ENCODE measurements at places on chromosomes 5 and 9.

GRCh38 chr9:69411246-69411645 lies 86.2 kb downstream of the ENTREP1 start:
- DNase-seq, result no peak

DNA sequence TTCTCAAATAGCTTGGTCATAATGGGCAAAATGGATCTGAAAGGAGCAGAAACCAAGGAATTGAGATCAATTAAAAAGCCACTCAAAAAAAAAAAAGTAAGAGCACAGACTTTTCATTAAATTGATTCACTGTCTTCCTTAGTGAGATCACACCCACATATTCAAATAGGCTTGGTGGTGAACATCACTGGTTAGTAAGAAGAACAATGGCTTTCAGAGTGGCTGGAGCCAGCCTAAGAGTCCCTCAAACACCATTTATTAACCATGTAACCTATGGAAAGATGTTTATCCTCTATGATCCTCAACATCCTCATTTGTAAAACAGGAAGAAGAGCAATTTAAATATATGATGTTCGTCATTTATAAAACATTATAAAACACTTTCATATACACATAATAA lies 12.4 kb downstream of the CCDC112 start:
- no peak for DNase-seq

DNA sequence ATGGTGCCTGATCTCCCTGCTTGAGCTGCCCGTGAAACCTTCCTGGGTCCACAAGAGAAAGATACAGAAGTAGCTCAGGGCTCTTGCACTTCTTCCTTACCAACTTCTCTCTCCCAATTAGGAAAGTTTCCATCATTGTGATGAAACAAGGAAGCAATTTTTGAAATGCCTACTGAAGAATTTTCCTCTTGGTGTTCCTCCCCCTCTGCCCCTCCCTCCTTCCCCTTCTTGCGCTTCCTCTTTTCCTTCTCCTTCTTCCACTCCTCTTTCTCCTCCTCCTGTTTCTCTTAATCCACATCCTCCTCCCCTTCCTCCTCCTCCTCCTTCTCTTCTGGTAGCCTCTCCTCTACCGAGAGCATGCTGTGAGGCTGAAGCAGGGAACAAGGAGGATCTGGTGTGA lies 36.3 kb upstream of the OTULINL start:
- no peak for DNase-seq

DNA sequence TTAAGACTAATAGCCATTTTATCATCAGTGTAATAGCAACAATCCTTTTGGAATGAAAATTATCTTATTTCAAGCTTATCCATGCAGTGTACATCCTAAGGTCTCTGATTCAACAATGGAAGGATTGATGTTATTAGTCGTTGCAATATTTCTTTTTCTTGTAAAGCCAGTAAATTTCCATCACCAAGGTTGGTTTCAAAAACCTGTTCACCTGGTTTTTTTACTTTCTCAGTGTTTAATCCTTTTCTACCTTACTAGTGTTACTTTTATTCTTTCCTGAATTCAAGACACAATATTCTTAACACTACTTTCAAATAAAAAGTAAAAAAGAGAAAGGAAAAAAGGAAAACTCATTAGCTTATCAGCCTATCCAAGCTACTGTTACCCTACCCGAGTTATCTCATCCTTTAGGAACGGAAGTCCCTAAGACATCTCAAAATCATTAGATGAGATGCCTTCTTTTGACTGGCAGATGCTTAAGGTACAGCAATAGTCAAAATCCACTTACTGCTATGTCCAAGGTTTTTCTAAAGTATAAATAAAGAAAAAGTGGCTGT lies 5.4 kb downstream of the ZFR start:
- DNase-seq, result no peak

- DNase-seq, result no peak
Observed at GRCh38 chr5:102649731-102650130, 105.4 kb upstream of the PAM start.

- no peak for DNase-seq
Observed at GRCh38 chr5:42984307-42984706, 55.8 kb downstream of the ANXA2R start.

DNA sequence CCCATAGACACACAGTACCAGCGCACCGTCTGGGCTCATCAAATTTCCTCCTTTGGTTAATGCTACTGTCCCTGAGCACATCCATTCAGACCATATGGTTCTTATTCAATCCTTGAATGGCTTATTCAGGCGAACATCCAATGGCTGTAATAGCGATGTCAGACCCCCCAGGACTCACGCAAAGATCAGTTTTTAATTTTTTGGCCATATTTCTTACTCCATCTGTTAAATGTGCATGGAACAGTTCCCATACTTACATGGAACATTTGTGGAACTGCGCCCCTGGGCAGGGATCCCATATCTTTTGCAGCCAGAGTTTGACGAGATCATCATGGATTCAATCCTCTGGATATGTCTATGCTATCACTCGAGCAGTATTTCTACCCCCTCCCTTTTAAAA lies 213.2 kb downstream of the ADAMTS6 start:
- DNase-seq, result no peak

DNA sequence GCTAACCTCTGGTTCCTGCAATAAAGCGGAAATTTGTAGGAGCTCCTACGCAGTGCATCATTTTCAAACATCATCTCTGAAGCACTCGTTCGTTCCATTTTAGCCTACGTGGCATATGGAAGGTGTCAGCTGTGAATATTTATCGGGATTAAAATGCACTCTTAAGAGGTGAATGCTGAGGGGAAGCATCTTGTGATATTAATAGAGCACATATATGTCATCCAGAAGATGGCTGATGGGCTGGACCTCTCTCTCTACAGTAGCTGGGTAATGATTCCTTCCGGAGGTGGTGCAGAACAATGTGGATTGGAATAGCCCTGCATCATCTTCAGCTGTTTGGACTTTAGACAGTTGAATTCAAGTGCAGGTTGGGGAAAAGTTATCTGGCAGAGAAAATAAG lies 478.7 kb downstream of the DMAC1 start:
- no peak for DNase-seq

GRCh38 chr9:19127871-19128500 lies 694 bp upstream of the PLIN2 start:
- no peak for DNase-seq

- no peak for DNase-seq
Observed at GRCh38 chr5:59187857-59188256, 605.0 kb downstream of the RAB3C start.

DNA sequence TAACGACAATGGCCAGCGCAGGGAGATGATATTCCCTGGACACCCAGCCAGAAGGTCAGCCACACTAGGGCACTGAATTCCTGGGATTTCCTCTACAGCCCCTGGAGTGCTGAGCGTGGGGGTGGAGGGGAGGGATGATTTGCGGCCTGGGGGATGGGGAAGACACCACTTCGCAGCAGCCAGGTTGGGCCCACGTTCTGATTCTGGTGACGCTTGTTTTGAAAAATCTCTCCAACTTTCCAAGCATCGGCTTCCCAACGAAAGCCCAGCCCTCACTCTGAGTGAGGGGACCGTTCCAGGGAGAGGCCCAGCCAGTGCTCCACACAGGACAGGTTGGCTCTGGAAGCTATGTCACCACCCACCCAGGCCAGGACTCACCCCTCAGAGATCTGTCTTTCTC lies 5.4 kb downstream of the GFPT2 start:
- no peak for DNase-seq

GRCh38 chr9:33158843-33159776 lies 8.0 kb downstream of the B4GALT1 start:
- DNase-seq, result no peak

DNA sequence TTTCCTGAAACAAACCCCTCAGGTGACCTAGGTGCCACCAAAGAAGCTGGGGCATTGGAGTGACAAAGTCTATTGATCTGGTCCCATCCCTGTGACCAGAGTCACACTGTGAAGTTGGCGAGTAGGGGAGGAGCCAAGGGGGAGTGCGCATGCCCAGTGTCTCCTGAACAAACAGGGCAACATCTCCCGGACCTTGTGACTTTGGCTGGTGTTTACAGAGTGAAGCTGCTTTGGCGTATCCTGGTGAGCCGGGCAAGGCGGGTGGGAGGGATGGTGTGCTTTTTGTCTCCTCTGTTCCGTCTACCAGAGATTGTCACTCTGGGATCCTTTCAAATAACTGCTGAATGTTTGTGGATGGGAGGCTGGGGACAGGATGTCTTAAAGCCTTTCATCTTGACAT lies 204.5 kb downstream of the HSPA4 start:
- DNase-seq, result no peak

- no peak for DNase-seq
Observed at GRCh38 chr5:148924817-148925216, 98.4 kb downstream of the ADRB2 start.

- no peak for DNase-seq
Observed at GRCh38 chr9:71758277-71758676, 10.0 kb downstream of the CEMIP2 start.

DNA sequence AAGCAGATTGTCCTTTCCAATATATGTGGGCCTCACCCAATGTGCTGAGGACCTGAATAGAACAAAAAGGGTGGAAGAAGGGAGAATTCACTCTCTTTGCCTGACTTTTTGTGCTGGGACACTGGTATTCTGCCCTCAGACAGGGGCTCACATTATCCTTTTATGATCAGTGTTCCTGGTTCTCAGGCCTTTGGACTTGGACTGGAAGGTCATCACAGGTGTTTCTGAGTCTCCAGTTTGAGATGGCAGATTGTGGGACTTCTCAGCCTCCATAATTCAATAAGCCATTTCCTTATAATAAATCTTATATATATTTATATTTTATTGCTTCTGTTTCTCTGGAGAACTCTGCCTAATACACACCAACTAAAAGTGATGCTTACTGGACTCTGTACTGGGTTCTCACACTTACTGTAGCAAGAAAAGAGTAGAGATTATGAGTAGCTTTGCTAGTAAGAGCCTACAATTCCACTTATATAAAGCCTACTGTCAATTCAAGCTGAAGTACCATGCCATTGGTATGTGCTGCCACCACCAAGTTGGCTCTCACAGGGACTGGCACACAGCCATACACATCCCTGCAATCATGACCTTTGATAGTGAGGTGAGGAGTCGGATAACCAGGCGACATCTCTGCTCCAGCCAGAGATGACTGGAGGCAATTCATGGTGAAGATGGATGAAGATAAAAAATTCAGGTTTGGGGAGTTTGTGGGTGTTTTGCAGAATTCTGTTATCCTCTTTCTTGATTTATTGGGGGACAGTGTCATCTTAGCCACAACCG lies 130.7 kb upstream of the NR3C1 start:
- no peak for DNase-seq

GRCh38 chr5:150598821-150599273 lies 41.6 kb upstream of the SYNPO start:
- no peak for DNase-seq

GRCh38 chr5:72147569-72147968 lies 40.3 kb downstream of the MAP1B start:
- DNase-seq, result no peak

DNA sequence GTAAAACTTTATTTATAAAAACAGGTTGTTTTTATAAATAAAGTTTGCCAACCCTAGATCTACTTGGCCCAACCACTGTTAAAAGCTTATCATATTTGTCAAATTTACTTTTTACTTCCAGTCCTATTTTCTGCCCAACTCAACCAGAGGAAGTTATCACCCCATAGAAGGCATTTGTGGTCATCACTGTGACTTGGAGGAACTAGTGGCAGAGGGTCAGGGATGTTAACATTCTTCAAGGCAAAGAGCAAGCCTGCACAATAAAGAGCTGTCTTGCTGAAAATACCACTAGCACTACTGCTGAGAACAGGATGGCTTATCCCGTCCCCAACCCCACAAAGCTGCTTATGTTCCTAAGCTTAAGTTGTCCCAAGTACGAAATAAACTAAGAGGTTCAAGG lies 22.3 kb downstream of the TTC33 start:
- DNase-seq, result no peak

GRCh38 chr9:127968042-127968441 lies 12.7 kb downstream of the EEIG1 start:
- DNase-seq, result no peak

DNA sequence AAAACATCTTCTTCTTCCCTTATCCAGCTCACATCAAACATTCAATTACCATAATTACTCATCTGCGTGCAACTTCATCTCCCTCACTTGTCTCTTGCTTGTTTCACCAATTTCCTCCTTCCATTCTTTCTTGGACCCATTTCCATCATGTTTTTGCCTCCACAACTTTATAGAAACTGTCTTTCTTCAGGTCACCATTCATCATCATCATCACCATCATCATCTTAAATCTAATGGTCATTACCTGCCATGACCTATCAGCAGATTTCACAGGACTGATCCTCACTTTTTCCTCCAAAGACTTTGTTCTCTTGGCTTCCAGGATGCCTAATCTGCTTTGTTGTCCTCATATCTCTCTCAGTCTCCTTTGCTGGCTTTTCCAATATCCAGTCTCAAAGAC lies 495.6 kb downstream of the DNAH5 start:
- DNase-seq, result no peak

DNA sequence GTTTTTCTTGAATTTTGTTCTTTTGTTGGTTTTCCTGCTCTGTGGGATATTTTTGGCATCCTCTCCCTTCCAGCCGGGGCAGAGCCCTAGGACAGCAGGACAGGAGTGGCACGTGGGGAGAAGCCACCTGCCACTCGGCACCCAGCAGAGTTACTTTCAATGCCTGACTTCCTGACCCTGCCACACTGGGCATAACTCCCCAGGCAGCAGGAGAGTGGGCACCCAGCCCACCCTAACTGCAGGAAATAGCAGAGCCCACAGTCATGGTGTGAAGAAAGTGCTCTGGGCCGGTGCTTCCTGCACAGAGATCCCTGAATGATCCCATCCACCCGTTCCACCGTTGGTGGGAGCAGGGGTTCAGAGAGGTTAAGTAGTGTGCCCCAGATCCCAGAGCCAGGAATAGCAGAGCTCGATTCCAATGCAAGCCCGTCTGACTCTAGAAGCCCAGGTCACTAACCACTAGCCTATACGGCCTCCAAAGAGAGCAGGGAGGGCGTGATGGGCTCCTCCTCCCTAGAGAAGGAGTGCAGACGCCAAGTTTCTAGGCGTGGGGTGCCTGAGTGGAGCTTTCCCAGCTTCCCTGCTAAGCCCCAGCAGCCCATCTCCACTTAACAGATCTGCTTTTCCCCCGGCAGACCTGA lies 8.1 kb upstream of the NUP214 start:
- DNase-seq, result no peak

GRCh38 chr5:62521319-62521718 lies 57.3 kb upstream of the LRRC70 start:
- no peak for DNase-seq

DNA sequence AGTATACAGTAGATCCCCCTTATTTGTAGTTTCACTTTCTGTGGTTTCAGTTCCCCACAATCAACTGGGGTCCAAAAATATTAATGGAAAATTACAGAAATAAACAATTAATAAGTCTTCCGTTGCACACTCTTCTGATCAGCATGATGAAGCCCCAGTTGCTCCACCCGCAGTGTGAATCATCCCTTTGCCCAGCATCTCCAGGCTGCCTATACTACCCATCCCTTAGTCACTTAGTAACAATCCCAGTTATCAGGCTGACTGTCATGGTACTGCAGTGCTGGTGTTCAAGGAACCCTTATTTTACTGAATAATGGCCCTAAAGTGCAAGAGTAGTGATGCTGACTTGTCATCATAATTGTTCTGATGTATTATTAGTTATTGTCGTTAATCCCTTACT lies 28.9 kb downstream of the SHC3 start:
- DNase-seq, result no peak
